ENCODE measurements at places on chromosomes 5 and 9. TPM values are rescaled to one million over a fixed set of nuclear protein-coding genes. Genes with fewer than 3 reads are reported as not detected.

The LHX3 gene
- total RNA-seq: not detected

The PCDHA12 gene
- not detected for total RNA-seq

The PPP2CA gene
- 47.0 TPM for total RNA-seq

The ARHGAP26 gene
- total RNA-seq: 28.7 TPM

The SLC36A2 gene
- under 0.01 TPM for total RNA-seq

The DRD1 gene
- total RNA-seq: not detected

The BARHL1 gene
- not detected for total RNA-seq

The FOXI1 gene
- not detected for total RNA-seq

Measured in skeletal muscle tissue (tissue), 5 donors.